ENCODE measurements at places on chromosomes 7 and 10.

DNA sequence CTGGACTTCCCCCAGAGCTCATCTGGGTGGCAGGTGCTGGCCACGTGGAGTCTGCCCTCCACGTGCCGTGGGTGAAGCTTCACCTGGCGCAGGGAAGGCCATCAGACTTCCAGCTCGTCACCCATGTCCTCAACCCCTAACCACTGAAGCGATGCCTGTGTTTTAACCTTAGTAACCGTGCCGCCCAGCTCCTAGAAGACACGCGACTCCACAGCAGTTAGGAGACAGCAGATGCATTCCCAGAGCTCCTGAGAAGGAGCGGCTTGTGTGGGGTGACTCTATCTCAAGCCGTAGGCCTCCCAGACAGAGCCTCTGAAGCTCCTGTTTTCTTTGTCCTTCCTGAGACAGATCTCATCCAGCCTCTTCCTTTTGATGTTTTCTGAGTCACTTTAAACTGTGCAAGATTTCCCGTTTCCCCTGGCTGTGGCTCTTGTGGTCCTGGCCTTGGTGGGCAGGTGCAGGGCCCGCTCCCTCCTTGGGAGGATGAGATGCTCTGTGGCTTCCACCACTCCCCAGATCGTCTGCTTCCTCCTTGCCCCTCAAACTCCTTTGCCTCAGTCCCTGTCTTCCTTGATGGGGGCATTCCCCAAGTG lies 41.4 kb upstream of the AP5Z1 start:
- DNase-seq, result no peak
- no peak overlapping the region for H3K4me3 ChIP-seq
- peak overlapping the region; percentile 17 for H3K27ac ChIP-seq
- H3K27me3 ChIP-seq, result no peaks in the 10 kb centered on the region
- H3K36me3 ChIP-seq, result peaks cover 21% of the 10 kb centered on the region

DNA sequence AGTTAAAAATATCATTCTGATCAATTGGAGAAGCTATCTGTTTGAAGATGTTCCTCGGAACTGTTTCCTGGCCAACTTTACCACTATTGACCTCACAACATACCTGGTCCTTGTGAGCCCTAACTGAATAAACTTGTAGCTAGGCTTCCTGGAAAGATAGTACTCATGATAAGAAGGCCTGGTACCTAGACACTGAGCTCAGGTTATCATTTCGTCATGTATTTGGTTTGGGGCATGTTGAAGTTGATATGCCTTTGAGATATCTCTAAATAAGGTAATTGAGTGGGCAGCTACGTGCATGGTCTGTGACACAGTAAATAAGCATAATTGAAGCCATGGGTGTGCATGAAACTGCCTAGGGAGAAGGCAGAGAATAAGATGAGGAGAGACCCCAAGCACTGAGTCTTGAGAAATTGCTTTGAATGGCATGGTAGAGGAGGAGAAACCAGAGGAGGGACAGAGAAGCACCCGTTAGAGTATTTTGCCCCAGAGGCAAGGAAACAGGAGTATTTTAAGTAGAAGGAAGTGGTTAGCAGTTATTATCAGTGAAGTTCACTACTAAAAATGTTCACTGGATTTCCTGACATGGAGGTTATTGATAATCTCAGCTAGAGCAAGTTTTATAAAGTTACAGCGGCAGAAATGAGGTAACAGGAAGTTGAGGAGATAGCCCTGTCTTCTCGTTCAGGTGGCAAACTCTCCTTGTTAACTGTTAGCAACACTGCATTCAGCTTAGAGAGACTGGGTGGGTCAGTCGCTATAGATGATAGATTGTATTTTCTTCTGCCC lies 55.6 kb downstream of the CC2D2B start:
- no peak overlapping the region for H3K4me3 ChIP-seq
- no peaks in the 10 kb centered on the region for H3K27me3 ChIP-seq
- H3K4me1 ChIP-seq, result peaks cover 28% of the 10 kb centered on the region
- DNase-seq, result peak; percentile 33

- DNase-seq, result no peak
- H3K36me3 ChIP-seq, result no peaks in the 10 kb centered on the region
- H3K4me1 ChIP-seq, result no peaks in the 10 kb centered on the region
- no peak overlapping the region for H3K27ac ChIP-seq
Measured at GRCh38 chr7:91514591-91514990, 250.4 kb downstream of the FZD1 start.

GRCh38 chr7:100895956-100896731 lies 456 bp upstream of the ACHE start:
- H3K4me1 ChIP-seq, result peaks cover 23% of the 10 kb centered on the region
- peak overlapping the region; percentile 1 for H3K4me3 ChIP-seq
- peak; percentile 65 for DNase-seq
- H3K27ac ChIP-seq, result no peak overlapping the region

DNA sequence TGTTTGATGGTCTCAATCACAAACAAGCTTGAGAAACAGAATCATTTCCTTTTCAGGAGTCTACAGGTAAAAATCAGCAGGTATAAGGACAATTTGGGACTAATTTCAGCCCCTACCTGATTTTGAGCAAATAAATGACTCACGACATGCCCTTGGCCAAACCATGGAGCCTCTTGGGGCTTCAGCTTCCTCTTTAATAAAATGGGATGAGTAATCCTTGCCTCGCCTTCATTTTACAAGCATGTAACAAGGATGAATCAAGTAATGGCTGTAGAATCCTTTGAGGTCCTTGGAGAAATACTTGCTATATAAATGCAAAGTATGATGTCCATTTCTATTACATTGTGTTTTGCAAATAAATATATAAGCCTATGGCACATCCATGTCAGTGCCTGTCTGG lies 212.8 kb upstream of the PODXL start:
- H3K36me3 ChIP-seq, result no peaks in the 10 kb centered on the region
- DNase-seq, result no peak
- H3K27ac ChIP-seq, result no peak overlapping the region
- H3K27me3 ChIP-seq, result peaks cover 5% of the 10 kb centered on the region
- no peak overlapping the region for H3K4me3 ChIP-seq

DNA sequence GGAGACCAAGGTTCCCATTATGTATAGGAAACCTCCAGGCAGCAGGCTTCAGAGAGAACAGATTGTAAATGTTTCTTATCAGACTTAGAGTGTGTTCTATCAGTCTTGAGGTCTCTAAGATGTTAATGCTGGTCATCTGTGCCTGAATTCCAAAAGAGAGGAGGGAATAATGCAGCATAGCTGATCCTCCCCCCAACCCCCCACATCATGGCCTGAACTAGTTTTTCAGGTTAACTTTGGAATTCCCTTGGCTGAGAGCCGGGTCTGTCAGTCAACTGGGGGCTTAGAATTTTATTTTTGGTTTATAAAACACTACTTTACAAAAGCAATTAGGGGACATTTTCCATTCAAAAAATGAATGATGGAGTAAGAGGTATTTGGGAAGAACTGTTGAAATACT lies 184.3 kb downstream of the NEBL start:
- H3K27me3 ChIP-seq, result no peaks in the 10 kb centered on the region
- no peak for DNase-seq
- H3K4me3 ChIP-seq, result no peak overlapping the region
- no peak overlapping the region for H3K27ac ChIP-seq
- H3K4me1 ChIP-seq, result no peaks in the 10 kb centered on the region

- no peak overlapping the region for H3K4me3 ChIP-seq
- H3K4me1 ChIP-seq, result peaks cover 4% of the 10 kb centered on the region
- DNase-seq, result no peak
Measured at GRCh38 chr10:129760003-129760315, 204.1 kb downstream of the EBF3 start.

DNA sequence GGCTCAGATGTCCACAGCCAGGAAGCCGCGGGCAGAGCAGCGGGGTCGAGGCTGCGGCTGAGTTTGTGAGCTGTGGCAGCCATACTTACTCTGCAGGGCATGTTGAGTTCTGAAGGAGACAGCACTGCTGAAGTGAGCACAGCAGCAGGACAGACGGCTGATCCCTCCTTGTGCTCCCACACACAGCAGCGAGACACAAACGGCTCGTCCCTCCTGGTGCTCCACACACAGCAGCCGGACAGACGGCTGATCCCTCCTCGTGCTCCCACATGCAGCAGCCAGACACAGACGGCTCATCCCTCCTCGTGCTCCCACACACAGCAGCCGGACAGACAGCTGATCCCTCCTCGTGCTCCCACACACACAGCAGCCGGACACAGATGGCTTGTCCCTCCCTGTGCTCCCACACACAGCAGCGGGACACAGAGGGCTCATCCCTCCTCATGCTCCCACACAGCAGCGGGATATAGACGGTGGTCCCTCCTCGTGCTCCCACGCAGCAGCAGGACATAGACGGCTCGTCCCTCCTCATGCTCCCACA lies 305.1 kb downstream of the PTPRN2 start:
- H3K27ac ChIP-seq, result no peak overlapping the region
- DNase-seq, result no peak
- no peaks in the 10 kb centered on the region for H3K36me3 ChIP-seq
- no peak overlapping the region for H3K4me3 ChIP-seq
- no peaks in the 10 kb centered on the region for H3K4me1 ChIP-seq
- H3K27me3 ChIP-seq, result no peaks in the 10 kb centered on the region
